ENCODE measurements at places on chromosomes 2 and 18. TPM values are rescaled to one million over a fixed set of nuclear protein-coding genes. Genes with fewer than 3 reads are reported as not detected.

DNA sequence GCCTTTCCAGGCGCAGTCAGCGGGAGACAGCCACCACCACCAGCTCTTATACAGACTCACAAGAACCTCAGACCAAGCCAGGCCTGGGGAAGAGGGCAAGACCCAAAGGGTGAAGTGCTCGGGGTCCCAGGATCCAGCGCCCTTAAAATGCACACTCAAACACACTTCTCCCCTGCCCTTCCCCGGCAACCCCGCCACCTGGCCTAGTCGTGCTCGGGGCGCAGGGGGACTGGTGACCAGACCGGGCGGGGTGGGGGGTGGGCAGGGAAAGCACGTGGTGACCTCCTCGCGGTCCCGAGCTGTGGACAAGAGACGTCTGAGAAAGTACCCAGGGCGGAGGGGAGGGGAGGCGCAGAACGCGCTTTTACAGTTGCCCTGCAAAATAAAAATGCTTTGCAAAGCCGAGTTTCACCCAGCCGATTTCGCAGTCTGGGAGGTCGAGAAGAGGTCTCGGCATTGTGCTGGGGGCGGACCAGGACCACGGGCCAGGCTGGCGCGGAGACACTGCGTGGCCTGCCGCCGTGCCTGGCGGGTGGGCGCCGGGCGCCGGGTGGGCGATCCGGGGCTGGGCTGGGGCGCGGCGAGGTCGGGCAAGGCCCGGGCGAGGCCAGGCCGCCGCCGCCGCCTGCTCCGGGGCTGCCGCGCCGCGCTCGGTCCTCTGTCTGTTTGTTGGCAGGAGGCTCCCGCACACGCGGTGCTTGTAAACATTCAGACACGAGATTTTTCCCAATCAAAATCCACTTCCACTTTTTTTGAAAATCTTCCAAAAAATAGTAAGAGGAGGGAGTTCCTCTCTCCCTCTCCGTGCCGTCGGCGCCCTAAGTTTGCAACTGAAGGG lies 2.0 kb downstream of the BCL11A start:
- DNase-seq: no peak

DNA sequence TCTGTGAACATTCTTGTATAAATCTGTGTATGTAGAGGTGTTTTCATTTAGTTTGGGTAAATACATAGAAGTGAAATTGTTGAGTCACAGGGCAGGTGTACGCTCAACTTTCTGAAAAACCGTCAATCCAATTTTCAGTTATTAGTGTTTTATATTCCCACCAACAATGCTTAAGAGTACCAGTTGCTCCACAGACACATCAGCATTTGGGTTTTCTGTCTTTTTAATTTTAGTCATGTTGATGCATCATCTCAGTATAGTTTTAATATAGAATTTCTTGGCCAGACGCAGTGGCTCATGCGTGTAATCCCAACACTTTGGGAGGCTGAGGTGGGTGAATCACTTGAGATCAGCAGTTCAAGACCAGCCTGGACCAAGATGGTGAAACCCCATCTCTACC lies 3.2 kb upstream of the GNLY start:
- no peak for DNase-seq

GRCh38 chr2:180524499-180524898 lies 455.9 kb upstream of the UBE2E3 start:
- DNase-seq: no peak

DNA sequence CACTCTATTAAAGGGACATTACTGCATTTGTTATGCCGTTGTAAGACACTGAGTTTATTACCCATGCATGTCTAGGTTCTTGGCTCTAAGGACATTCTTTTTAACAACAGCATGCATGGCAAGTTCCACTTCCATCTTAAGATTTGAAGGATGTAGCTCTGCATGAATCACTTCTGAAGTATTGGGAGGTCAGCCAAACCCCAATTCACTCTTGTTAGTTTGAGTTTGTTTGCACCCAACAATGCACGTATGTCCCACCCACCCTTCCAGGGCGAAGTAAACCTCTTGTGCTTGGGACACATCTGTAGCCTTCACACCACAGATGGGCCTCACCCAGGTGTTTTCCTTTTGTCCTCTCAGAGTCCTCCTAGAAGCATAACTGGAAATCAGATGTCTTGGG lies 5.6 kb upstream of the LAMA3 start:
- no peak for DNase-seq

GRCh38 chr2:9327873-9328352 lies 95.4 kb downstream of the ITGB1BP1 start:
- DNase-seq: no peak

DNA sequence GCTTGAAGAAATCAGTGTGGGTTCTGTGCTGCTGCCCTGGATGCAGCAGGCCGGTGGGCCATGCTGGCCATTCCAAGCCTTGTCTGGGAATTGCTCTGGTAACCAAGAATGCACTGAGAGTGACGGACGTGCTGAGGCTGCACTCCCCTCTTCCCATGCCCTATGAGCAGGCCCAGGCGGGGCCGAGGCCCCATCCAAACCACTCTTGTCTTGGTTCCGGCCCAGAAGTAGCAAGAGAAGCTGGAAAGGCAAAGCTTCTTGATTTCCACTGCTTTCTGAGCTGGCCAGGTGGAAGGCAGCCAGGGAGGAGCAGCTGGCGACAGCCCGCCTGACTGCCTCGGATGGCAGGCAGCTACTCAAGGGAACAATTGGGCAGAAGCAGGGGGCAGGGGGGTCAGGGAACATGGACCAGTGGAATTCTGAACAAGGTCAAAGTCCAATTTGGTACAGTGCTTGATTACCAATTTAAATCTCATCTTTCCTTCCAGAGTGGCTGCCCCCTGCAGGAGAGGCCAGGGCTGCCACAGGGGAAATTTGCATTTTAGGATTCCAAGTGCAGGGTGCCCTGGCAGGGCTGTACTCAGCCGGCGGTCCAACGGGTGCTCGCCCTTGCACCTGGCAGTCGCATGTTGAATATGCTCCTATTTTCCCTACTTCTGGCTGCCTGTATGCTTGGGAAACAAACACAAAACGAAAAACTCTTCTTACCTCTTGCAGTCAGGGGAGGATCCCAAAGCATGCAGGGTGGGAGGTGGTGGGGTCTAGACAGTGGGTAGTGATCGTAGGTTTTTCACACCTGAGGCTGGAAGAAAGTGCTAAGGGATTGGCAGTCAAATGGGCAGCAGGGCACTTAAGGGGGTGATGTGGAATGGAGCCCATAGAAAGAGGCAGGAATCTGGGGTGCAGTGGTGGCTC lies 67.3 kb downstream of the LIPG start:
- DNase-seq: peak; percentile 39

DNA sequence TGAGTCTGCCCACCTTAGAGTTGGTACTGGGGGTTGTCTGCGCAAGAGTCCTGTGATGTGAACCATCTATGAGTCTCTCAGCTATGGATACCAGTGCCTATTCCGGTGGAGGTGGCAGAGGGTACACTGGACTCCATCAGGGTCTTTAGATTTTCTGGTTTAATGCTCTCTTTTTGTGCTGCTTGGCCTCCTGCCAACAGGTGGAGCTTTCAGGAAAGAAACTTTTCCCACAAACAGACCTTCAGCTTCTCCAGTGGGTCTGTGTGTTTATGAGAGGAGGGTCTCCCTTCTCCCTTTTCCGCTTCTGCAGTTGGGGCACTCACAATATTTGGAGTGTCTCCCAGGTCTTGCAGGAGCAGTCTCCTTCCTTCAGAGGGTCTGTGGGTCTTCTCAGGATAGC lies 1721.9 kb upstream of the SLC39A10 start:
- no peak for DNase-seq

GRCh38 chr2:99698896-99699295 lies 209.1 kb upstream of the REV1 start:
- DNase-seq: no peak

DTYMK gene
- total RNA-seq: 9.8 TPM

Data from left cardiac atrium (tissue), 4 donors.